ENCODE measurements at places on chromosomes 11 and 22. TPM values are rescaled to one million over a fixed set of nuclear protein-coding genes. Genes with fewer than 3 reads are reported as not detected.

The EMID1 gene
- total RNA-seq, result 0.82 TPM

The OR6A2 gene
- total RNA-seq, result not detected

DNA sequence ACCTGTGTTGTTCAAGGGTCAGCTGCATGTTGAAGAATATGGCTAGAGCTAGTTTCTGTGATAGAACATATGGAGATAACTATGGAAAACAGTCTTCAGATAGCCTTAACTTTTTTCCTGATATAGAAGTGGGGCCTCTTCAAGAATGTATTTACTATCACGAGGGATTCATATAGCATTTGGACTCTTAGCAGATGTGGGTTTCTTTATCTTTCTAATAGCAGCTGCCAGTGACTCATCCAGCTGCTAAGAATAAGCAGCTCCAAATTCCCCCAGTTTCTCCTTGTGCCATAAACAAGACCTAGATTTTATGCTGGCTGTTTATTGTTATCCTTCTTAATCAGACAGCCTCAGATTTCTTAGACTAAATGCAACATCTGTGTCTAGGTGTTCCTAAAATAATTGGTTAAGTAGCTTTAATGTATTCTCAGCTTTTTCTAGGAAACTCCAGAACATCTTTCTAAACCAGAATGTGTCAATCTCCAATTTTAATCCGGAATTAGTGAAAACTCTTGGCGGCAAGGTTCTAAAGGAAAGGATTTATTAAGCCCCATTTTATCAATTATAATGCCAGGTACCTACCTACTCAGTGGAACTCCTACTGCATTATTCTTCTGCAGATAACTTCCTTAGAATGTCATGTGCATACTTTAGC is 119.8 kb downstream of the CSTPP1 start:
- H3K27me3 ChIP-seq, result no peaks in the 10 kb centered on the region
- no peak overlapping the region for H3K27ac ChIP-seq
- H3K36me3 ChIP-seq, result 0 out of 2 replicates have a peak, but pooled peaks cover 1% of the 10 kb centered on the region
- no peak for DNase-seq
- no peak overlapping the region for H3K4me3 ChIP-seq

- H3K4me3 ChIP-seq, result no peak overlapping the region
- no peaks in the 10 kb centered on the region for H3K4me1 ChIP-seq
- no peak overlapping the region for H3K27ac ChIP-seq
- peaks cover 95% of the 10 kb centered on the region for H3K36me3 ChIP-seq
Measured at GRCh38 chr11:121613724-121614123, 161.0 kb upstream of the SORL1-AS1 start.

DNA sequence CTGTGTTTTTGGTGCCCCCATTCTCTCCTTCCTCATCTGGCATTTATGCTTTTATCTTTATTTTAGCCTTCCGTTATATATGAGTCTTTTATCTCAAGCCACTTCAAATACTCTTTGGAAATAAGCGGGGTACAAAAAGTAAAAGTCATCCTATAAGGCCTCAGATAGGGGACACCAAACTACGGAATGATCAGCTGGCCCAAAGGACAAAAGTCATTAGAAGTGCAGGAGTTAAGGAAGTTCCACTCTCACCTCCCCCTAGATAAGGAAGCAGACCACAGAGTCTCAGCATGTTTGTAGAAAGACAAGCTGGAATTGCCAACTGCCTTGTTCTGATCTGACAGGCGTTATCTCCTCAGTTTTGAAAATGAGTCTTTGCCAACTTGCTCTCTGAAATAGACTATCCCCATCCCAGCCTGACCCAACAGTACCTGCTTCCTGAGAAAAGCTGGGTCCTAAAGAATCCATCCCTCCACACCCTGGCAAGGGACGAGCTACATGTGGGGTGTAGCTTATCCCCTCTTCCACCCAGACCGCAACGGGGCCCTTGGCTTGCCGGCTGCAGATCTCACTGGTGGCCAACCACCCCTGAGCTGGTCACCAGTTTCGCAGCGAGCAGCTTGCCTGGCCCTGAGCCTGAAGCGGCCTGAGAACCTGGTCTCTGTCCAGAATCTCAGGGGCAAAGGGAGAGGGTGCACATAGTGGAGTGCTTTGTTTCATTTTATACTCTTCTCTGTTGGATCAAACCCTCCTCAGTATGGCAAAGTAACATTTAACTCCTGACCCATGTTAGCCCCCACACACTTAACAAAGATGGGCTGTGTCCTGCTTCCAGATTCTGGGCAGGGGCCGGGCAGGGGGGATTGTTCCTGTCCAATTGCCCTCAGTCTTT is 13.8 kb downstream of the FADS2 start:
- H3K36me3 ChIP-seq, result peaks cover 3% of the 10 kb centered on the region
- H3K27ac ChIP-seq, result no peak overlapping the region
- H3K27me3 ChIP-seq, result no peaks in the 10 kb centered on the region
- no peak overlapping the region for H3K4me3 ChIP-seq
- no peak for DNase-seq
- H3K4me1 ChIP-seq, result peaks cover 11% of the 10 kb centered on the region

GRCh38 chr11:117219001-117219400 is 12.9 kb downstream of the PCSK7 start:
- no peaks in the 10 kb centered on the region for H3K36me3 ChIP-seq
- no peak overlapping the region for H3K4me3 ChIP-seq
- peaks cover 10% of the 10 kb centered on the region for H3K4me1 ChIP-seq
- no peak overlapping the region for H3K27ac ChIP-seq

DNA sequence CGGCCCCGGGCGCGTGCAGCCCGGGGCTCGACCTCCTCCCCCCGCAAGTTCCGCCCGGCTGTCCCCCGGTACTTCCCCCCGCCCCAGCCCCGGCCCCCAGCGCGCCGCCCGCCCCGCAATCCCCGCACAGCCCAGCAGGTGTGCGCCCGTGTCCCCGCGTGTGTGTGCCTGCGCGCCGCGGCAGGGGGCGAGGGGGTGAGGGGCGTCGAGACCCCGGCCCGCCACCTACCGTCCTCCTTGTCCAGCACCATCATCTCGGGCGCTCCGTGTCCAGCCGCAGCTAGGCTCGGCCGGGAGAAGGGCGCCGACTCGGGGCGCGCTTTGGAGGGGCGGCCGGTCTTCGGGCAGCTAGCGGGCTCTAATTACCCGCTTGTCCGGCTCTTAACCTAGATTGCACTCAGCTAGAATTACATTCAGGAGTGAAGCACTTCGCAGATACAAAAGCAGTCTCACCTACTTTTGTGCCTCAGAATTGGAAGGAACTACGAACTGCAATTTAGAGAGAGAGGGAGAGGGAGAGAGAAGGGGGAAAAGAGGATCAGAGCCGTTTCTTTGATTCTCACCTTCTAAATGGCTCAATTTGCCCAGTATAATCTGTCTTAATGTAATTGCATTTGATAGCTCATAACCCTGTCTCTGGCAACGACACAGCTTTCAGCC is 439 bp downstream of the LMO1 start:
- no peak overlapping the region for H3K4me3 ChIP-seq
- H3K27ac ChIP-seq, result no peak overlapping the region
- DNase-seq, result no peak

GRCh38 chr11:130061017-130061416 is 8.7 kb upstream of the APLP2 start:
- peaks cover 8% of the 10 kb centered on the region for H3K27me3 ChIP-seq
- H3K36me3 ChIP-seq, result no peaks in the 10 kb centered on the region
- H3K27ac ChIP-seq, result no peak overlapping the region
- no peak for DNase-seq

DNA sequence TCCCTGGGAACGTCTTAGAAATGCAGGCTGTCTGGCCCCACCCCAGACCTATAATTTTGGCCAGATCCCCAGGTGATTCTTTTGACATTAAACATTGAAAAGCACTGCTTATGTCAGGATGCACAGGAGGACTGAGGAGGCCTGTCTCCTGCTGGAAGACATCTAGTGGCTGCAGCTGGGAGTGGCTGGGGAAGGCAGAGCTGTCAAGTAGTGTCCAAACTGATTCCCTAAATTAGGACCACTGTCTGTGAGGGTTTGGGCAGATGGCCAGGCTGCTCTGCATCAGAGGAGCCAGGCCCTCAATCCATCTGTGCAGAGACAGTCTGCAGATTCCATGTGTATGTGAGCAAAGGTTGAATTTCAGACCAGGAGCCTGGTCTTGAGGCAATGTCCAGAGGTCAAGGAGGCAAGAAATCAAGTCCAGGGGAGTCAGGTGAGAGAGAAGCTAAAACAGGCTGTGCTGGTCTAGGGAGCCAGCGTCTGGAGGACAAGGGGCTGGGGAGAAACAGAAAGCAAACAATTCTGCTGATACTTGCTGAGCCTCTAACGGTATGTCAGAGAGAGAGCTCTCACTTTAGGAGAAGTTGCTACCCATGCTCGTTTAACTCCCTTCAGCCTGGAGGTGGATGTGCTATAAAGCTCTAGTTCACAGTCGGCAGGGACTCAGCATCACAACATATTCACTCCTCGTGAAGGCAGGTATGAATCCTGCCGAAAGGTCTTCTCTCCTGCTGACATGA is 15.3 kb upstream of the SYTL2 start:
- H3K27me3 ChIP-seq, result 0 out of 3 replicates have a peak, but pooled peaks cover 4% of the 10 kb centered on the region
- no peak overlapping the region for H3K4me3 ChIP-seq
- no peak for DNase-seq
- H3K36me3 ChIP-seq, result no peaks in the 10 kb centered on the region
- no peak overlapping the region for H3K27ac ChIP-seq

DNA sequence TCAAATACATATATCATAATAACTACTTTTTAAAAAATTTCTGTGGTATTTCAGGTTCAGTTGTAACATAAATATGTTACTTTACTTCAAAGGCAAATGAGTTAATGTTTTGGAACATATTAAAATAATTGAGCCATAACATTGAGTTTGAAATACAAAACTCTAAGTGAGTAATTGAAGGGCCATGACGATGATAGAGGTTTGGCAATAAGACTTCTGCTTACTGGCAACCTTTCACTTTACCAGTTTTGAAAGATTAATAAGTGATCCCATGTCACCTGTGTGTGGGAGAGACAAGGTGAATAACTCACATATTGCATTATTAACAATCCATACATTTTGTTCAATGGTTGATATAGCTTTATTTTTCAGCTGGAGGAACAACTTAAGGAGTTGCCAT is 144.4 kb downstream of the GRIA4 start:
- H3K27ac ChIP-seq, result no peak overlapping the region
- H3K36me3 ChIP-seq, result no peaks in the 10 kb centered on the region
- no peaks in the 10 kb centered on the region for H3K4me1 ChIP-seq
- no peaks in the 10 kb centered on the region for H3K27me3 ChIP-seq
- H3K4me3 ChIP-seq, result no peak overlapping the region

DNA sequence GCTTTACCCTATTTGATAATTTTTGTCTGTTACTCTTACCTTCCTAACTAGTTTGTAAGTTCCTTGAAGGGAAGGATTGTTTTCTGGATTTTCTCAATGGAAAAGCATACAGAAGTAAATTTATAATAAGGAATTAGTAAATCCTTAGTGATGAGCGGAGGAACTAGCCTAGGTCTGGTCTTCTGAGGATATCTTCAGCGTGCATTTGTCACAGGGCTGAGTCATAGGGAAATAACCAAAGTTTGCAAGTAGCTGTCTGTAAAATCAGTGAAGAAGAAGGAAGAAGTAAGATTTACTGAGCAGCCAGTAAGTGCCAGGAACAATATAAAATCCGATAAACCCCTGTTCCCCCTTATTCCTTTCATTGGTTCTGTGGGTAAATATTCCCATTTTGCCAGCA is 162.7 kb upstream of the SORL1-AS1 start:
- H3K4me1 ChIP-seq, result no peaks in the 10 kb centered on the region
- no peak overlapping the region for H3K27ac ChIP-seq
- no peak overlapping the region for H3K4me3 ChIP-seq
- H3K27me3 ChIP-seq, result no peaks in the 10 kb centered on the region
- peaks cover 95% of the 10 kb centered on the region for H3K36me3 ChIP-seq

DNA sequence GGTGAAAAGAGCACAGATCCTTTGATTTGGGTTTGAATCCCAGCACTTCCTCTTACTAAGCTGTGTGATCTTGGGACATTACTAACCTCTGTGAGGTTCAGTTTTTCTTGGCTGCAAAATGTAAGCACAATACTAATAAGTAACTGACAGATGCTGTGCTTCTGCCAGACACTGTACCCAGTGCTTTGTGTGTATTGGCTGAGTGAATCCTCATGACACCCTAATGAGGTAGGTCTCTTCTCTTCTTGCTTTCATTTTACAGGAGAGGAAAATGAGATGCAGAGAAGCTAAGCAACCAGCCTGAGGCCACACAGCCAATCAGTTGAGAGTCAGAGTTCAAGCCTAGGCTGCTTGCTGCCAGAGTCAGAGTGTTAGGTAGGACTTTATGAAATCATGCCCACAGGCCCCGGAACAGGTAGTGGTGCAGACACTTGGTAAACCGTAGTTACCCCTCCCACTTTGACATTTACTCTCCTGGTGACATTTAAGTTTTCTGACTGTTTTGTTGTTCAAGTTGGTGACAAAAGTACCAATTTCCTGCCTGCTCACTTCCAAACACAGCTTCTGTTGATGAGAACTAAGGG is 21.2 kb downstream of the PTPRJ start:
- no peak for DNase-seq
- H3K4me1 ChIP-seq, result peaks cover 79% of the 10 kb centered on the region
- H3K4me3 ChIP-seq, result no peak overlapping the region
- H3K27ac ChIP-seq, result no peak overlapping the region
- no peaks in the 10 kb centered on the region for H3K36me3 ChIP-seq

DNA sequence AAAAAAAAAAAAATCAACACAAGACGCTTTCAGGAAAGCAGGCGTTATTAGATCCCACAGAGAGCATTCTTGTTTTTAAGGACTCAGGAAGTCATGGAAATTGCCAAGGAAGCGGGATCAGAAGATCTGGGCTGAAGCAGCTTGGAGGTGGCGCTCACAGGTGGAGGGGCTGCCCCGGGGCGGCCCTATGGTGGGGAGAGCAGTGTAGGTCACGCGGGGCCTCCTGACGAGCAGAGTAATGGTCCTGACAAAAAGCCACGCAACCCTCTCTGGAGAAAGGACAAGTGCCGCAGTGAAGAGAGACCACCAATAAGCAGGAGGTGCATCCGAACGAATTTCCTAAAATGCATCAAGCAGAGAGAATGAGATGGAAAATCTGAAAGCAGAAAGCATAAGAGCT is 407.0 kb downstream of the BRD1 start:
- H3K4me3 ChIP-seq, result no peak overlapping the region
- no peaks in the 10 kb centered on the region for H3K4me1 ChIP-seq
- no peak overlapping the region for H3K27ac ChIP-seq
- H3K36me3 ChIP-seq, result no peaks in the 10 kb centered on the region
- H3K27me3 ChIP-seq, result peaks cover 47% of the 10 kb centered on the region

DNA sequence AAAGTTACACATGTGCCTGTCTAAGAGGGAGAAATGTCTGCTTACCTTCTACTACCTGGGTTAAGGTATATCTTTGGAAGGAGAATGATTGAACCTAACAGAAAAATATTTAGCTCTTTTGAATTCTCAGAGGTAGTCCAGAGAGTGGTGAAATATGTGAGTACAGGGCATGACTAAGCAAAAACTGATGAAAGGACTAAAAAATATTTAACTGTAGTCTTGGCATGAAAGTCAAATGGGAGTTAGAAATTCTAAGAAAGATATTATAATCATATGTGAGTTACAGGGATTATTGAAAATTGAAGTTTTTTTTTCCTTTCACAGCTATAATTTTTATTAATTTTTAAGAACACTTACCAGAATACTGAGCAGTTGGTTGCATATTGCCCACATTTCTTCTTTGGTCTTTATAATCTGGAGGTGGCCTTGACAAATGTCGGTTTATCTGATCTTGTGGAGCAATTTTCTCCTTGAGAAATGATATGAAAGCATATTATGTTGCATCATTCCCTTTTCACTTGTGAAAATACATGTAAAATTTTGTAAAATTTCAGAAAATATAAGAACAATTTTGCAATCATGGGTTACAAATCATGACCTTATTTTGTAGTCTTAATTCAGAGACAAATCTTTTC is 61.4 kb upstream of the MTMR2 start:
- no peaks in the 10 kb centered on the region for H3K27me3 ChIP-seq
- H3K27ac ChIP-seq, result no peak overlapping the region
- no peak for DNase-seq
- peaks cover 12% of the 10 kb centered on the region for H3K4me1 ChIP-seq
- no peak overlapping the region for H3K4me3 ChIP-seq

GRCh38 chr11:575313-575995 is 816 bp upstream of the PHRF1 start:
- H3K4me1 ChIP-seq, result peaks cover 65% of the 10 kb centered on the region
- H3K27ac ChIP-seq, result peak overlapping the region; percentile 9
- peak; percentile 59 for DNase-seq
- H3K36me3 ChIP-seq, result no peaks in the 10 kb centered on the region
- H3K27me3 ChIP-seq, result no peaks in the 10 kb centered on the region
